NCI-H2227 treated with DMSO at 0.1 percent for 48 hours (cell line): ENCODE measurements at places on chromosomes 11 and 22.
A peak's percentile ranks its signal among the peaks of the same experiment; 100 is the strongest.

DNA sequence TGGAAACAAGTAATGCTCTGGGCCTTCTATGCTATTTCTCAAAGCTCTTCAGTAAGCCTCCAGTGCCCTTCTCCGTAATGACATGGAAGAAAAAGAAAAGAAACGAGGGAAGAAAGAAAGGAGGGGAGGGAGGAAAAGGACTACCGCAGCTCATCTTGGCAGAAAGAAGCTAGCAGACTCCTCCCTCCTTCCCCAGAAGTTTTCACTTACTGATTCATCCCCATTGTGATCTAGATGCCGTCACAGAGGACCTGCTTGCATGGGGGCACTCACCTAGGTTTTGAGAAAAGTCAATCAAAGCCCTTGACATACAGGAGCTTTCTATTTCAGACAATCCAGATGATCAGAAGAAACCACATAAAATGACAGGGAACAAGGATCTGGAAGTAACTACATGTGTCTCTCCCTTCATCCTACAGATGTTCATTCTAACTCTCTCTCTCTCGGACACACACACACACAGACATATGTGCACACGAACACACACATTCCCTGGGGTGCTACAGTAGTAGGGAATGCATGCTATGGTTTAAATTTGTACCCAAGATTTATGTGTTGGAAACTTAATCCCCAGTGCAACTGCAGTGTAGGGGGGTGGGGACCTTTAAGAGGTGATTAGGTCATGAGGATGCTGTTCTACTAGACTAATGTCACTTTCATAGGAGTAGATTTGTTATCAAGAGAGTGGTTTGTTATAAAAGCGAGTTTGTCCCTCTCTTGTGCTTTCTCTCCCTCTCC is 37.6 kb upstream of the RCN1 start:
- DNase-seq, result no peak

DNA sequence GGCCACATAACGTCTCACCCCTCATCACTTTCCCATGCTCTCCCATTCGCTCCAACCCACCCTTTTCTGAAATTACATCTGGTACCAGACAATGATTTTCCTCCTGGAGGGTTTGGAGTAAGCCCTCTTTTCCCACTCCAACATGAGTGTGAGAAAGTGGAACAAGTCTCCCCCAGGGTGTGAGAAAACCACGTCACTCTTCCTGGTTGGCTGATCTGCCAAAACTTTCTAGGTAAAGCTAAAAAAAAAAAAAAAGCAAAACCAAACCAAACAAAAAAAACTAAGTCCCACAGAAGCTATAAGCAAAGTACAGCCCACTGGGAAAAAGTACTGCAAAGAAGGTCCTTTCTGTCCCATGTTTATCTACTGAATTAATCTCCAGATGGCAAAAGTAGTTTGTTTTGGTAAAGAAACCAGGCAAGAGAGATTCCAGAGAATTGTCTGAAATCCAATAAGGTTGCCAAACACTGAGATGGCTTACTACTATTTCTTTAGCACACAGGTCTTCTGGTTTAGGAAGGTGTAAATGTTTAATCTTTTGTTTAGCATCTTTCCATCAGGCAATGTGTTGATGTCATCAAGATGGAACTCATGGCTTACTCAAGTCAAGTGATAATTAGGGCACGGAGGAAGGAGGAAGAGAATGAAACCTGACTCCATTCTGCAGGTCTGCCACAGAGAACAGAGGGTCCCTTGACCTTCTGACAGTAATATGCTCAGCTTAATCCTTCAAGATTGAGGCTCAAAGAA is 395.6 kb downstream of the LARGE1 start:
- no peak for DNase-seq

GRCh38 chr11:75583718-75584658 is 21.9 kb downstream of the SERPINH1 start:
- peak; percentile 78 for DNase-seq

- no peak for DNase-seq
These were observed 400.1 kb downstream of the TMEM135 start for GRCh38 chr11:87437844-87438223.

GRCh38 chr22:27460591-27461347 is 340.8 kb downstream of the MN1 start:
- no peak for DNase-seq

GRCh38 chr22:31286360-31287255 is 5.7 kb downstream of the PIK3IP1 start:
- DNase-seq, result no peak

DNA sequence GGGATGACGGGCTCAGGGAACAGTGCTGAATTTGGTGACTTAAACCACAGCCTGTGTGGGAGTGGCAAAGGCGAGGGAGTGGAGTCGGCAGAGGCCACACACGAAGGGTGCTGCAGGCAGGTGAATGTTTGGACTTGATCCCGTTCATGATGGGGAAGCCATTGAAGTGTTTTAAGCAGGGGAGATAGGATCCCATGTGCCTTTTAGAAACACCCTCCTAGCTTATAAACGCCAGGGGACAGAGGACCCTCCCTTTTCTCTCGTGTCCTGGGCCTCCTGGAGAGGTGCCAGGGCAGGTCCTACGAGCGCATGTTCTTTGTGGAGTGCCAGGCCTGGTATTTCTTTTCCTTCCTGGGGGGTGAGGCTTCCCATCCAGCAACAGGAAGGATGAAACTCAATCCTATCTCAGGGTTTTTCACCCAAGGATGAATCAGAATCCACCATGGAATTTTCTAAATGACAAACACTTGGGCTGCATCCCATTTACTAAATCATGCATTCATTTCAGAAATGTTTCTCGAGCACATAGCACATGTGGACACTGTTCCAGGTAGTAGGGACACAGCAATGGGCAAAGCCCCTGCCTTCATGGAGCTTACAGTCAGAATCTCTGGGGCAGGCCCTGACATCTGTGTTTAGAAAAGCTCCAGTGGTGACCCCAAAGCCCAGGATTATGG is 59.6 kb downstream of the CHRDL2 start:
- DNase-seq, result no peak

GRCh38 chr11:45390407-45390806 is 104.3 kb upstream of the SYT13 start:
- peak; percentile 81 for DNase-seq

DNA sequence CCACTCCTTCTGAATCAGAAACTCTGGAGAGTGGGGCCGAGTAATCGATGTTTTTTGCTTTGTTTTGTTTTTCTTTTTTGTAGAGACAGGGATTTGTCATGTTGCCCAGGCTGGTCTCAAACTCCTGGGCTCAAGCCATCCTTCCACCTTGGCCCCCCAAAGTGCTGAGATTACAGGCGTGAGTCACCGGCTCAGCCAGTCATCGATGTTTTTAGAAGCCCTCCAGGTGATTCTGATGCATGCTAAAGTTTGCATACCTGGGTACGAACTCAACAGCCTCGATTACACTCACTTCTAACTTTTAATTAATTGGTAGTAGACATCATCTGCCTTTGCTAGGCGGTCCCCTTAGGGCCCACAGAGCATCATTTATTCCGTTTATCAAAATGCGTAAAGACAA is 50.3 kb downstream of the C11orf71 start:
- no peak for DNase-seq

DNA sequence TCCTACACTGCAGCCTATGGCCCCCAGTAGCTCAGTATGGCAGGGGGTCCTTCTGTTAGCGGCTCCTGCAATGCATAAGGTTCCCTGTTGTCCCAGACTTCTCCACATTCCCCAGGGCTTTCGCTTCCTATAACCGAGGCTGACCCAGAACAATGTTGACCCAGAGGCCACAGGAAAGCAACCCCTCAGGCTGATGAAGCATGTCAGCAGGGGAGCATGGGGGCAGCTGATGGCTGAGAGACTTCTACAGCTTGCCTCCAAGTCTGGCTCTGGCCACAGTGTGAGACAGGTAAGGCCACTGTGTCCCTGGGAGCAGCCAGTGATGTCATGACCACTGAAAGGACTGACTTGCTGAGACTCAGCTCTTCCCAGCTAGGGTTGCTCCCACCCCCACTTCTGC is 12.5 kb upstream of the PPFIBP2 start:
- no peak for DNase-seq

GRCh38 chr11:122229481-122230384 is 113.7 kb upstream of the BLID start:
- peak; percentile 89 for DNase-seq

DNA sequence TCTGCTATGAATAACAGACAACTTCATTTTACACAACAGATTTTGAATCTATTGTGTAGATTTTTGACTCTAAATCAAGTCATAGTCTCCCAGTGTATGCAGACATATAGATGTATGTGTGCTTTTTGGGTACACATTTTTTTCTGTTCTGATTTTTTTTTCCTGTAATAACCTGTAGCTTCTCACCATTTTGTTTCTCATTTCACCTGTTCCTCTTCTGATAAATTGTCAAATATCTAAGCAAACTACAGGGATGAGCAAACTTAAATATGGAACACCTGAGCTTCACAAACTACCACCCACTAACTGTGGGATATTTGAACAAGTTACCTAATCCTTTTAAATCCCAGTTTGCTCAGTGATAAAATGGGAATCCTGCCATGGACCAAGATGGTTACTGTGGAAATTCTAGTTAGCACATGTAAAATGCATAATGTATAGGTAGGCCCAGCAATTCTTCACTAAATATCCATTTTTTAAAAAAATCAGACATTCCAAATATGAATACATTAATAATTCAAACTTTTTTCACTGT is 15.7 kb downstream of the LGR4 start:
- no peak for DNase-seq

DNA sequence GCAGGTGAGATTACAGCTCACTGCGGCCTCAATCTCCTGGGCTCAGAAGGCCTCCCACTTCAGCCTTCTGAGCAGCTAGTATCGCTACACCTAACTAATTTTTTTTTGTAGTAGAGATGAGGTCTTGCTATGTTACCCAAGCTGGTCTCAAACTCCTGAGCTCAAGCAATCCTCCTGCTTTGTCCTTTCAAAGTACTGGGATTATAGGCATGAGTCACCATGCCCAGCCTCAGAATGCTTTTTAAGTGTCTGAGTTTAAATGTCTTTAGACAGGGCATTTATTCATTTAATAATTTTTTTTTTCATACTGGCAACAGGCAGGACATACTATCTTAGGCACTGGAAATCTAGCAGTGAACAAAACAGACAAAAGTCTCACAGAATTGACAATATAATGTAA is 27.7 kb downstream of the LRP4 start:
- DNase-seq, result no peak

DNA sequence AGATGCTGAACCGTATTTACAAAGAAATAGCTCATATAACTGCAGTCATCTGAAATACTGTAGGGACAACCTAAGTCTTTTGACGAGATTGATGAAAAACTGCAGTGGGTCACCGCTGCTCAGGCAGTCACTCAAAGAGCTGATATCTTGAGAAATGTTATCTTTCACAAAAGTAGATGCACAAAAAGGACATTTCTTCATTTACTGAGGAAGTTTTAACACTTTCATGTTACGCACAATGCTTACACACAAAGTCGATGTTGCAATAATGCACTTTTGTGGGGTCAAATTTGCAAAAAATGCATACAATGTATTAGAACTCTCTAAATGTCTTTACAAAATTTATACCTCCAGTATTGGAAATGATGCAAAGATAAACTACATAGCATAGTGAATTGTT is 16.2 kb upstream of the OR10V1 start:
- no peak for DNase-seq

- DNase-seq, result no peak
These were observed 633.0 kb downstream of the TBC1D22A start for GRCh38 chr22:47395481-47395880.

DNA sequence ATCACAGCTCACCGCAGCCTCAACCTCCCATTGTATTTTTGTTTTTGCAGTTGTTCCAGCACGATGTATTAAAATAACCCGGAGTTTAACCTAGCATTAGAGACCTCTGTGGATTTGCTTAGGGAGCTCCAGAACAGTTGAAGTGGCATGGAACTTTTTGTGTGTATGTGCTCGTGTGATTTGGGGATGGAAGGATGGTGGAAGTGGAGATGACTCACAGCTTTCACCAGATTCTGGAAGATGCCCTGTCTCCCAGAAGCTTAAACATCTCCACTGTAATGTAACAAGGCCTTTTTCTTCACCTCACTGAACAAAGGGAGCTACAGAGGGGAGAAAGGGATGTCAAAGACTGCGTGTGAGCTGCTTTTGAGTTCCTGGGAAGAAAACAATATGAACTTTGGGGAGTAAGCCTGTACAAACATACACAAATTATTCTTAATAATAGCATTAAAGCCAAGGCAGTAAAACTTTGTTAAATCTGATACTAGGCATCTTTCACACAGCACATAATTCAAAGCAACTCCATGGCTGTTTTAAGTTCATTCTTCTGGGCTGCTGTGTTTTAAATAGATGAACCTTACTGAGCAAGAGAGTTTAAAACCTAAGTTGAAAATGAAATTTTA is 226.4 kb downstream of the ADAMTS15 start:
- DNase-seq, result no peak

GRCh38 chr11:32566517-32566916 is 17.1 kb upstream of the EIF3M start:
- DNase-seq, result no peak

- DNase-seq, result peak; percentile 9
These were observed at the start of gene FAM181B for GRCh38 chr11:82733444-82734119. Gene FAM181B, minus strand, starts transcription at chr11:82733864. Its CDS starts 135 bp downstream, at chr11:82733729.

GRCh38 chr22:46580940-46581537 is 39.1 kb upstream of the GRAMD4 start:
- DNase-seq, result peak; percentile 91

DNA sequence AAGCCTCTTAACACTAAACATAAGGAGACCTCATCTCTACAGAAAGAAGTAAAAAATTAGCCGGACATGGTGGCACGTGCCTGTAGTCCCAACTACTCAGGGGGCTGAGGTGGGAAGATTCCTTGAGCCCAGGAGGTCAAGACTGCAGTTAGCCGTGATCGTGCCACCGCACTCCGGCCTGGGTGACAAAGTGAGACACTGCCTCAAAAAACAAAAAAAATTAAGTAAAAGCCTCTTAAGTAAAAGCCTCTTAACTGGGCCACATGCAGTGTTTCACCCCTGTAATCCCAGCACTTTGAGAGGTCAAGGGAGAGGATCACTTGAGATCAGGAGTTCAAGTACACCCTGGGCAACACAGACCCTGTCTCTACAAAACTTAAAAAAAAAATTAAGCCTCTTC is 25.7 kb downstream of the CELF1 start:
- DNase-seq, result no peak

GRCh38 chr11:70244698-70245097 is 25.8 kb upstream of the PPFIA1 start:
- no peak for DNase-seq

GRCh38 chr11:129935723-129936122 is 40.3 kb upstream of the NFRKB start:
- DNase-seq, result no peak

GRCh38 chr11:1870721-1871466 is 18.0 kb downstream of the LSP1 start:
- no peak for DNase-seq

DNA sequence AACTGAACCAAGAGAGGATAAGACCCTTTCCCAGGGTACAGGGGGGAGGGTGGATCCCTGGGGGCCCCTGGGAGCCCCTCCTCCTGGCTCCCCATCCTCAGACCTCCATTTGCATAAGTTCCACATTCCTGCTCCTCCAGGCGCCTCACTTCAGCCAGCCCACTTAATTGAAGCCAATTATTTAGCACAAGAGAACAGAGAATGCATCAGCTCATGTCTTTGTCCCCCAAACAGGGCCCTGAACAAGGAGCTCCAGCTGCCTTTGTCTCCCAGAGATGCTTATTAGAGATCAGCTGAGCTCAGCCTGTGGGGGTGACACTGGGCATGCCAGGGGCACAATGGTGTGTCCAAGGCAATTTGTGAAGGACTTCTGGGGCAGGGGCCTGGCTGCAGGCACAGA is 89.9 kb upstream of the PRDM11 start:
- DNase-seq, result no peak
